NCI-H187 treated with DMSO at 0.1 percent for 48 hours (cell line): ENCODE measurements at places on chromosomes 3 and 15.

DNA sequence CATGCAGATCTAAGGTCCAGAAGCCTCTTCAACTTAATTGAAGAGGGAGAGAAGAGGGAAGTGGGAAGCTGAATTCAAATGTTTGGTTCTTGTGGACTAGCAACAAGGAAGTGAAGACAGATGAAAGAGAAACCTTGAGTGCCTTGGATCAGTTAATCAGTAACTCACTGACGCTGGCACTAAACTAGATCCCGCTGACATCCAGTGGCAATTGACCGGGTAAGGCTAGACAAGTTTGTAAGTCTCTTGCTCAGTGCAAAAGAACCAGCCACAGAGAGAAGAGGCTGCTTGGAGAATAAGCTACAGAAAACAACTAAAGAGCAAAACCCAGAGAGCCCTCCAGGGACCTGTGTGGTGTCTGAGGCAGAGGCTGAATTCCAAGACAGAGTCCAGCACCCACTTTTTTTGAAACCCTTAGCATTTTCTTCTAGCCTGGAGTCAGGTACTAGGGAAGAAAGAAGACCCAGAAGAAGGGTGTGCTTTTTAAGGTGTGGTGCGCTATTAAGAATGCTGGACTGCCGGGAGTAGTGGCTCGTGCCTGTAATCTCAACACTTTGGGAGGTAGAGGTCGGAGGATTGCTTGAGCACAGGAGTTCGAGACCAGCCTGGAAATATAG, 6.9 kb downstream of the PLCH1 start:
- no peak for DNase-seq

DNA sequence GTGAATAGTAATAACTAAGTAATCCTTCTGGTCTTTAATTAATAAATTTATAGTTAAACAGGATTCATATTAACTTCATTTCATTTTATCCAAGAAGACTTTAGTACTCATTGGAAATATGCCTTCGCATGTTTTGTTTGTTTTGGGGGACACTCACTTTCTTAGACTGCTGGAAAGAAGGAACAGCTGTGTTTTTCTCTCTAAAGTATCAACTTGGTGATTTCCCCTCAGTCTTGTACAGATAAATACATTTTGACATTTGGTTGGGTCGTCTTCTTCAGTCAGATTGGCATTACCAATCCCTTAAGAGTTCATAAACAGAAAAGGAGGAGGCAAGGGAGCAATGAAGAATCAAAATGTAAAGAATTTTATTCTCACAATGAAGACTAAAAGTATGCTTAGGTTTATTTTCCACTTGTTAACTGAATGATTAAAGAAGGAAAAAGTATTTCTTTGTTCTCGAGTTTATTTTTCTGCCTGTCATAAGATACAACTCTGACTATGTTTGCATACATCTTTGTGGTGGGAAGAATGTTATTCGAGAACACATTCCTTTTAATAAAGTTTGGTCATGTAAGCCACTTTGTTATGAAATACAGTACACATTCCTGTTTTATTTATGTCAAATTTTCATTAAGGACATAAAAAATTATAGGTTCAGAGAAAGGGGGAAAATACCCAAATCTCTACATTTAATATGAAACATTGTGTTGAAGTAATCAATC, 140.2 kb downstream of the GMNC start:
- no peak for DNase-seq

GRCh38 chr15:51227940-51228732, 110.3 kb downstream of the CYP19A1 start:
- DNase-seq, result no peak

DNA sequence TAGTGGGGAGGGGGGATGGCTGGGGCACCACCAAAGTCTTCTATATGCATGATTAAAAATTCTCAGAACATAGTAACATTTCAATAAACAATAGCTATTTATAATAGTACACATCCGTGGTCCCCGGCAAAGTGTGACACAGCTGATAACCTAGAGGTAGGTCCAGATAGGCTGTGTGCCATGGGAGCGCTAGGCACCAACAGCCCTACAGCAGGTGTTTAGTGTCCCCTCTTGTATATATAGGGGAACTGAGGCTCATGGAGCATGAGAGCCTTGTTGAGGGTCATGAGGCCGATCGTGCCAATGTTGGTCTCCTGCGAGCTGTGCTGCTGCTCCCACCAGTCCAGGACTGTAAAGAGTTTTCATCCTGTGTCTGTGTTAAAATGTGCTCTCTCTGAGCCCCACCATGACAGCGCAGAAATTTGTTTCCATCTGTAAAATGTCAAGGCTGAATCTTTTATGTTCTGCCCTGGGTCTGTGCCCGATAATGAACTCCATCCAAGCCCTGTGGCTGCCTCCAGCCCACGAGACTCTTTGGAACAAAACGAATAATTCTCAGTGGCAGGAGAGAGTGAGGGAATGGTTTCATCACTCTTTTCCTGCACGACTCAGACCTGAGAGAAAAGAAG, 14.5 kb downstream of the TMEM158 start:
- no peak for DNase-seq
